ENCODE measurements at places on chromosomes 3 and 15. TPM values are rescaled to one million over a fixed set of nuclear protein-coding genes. Genes with fewer than 3 reads are reported as not detected.

DNA sequence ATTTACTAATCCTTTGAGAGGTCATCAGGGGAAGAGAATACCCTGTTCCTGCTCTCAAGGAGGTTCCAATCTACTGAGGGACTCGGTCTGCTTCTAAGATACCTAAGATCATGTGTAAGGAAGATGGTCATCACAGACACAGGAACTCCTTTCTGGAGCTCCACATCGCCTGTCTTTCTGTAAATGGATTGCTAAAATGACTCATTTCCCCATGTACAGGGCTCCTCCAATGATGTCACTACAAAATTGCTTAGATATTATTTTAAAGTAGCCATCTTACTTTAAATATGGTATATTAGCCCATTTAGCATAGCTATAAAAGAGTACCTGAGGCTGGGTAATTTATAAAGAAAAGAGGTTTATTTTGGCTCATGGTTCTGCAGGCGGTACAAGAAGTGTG is 206.1 kb upstream of the PROK2 start:
- no peak for DNase-seq

DNA sequence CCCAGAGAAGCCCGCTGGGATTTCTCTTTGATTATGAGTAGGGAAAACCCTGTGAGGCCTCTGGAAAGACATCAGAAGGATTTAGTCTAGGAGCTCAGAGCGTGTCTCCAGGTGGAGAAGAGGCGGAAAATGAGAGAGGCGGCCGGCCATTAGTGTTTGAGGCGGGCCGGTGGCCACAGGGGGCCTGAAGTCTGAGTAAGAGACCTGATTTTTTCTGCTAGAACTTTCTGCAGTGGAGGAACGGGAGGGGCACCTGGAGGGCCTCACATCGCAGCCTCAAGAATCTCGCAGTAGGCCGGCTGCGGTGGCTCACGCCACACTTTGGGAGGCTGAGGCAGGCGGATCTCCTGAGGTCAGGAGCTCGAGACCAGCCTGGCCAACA is 28.5 kb downstream of the KLHDC8B start:
- no peak for DNase-seq

DNA sequence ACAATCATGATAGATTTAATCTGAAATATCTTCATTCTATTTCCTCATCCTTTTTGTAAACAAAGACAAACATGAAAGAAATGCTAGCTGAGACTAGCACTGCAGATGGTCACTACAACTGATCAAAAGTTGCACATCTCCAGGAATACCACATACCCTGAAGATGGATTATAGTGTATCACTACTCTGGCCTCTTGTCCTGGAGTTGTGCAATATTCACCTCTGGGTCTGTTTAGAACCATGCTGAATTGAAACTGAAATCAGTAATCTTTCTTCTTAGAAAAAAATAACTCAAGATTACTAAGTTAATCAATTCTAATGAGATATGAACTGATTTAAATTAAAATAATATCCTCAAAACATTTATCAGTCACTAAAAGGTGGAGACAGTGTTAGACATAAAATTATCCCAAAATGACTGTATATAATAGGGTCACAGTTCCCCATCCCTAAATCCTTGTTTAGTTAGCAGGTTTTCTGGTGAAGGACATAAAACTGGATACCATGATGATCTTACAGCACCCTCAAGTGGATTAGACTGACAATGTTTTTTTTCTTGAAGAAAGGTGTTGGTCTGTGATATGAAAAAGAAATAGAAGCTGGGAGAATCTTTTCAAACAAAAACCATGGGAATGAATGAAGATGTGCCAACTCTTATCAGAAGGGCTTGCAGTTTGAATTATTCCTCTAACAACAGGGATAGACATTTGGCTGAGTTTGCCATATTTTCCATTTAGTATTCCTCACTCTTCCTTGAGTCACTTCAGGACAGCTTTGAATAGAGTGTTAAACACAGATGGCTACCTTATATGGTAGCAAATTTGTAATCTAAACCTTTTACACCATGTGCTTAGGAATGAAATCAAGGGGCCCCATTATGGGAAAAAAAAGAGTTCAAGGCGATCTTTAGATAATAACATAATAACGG is 7.1 kb upstream of the TTC14 start:
- peak; percentile 59 for DNase-seq

MAGEL2 gene
- total RNA-seq: 0.08 TPM

FBXO40 gene
- not detected for total RNA-seq

DNA sequence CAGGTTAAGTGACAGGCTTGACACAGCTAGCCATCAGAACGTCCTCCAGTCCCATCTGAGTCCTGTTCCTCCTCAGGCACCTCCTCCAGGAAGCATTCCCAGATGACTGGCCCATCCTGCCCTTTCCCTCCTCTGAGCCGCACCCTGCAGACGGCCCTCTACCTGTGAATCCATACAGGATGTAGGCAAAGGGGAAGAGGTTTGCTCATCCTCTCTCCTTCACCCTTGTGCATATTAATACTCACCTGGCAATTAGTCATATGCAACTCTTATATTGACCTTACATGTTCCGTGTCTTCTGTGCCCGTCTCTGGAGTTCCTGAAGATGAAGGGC is 61.9 kb downstream of the SMAD3 start:
- no peak for DNase-seq

CCDC12 gene
- total RNA-seq: 28.0 TPM

LTK gene
- total RNA-seq: 0.19 TPM

GRCh38 chr15:80403712-80404056 is 498 bp upstream of the ARNT2 start:
- DNase-seq: no peak

GRCh38 chr3:19107719-19108118 is 40.6 kb upstream of the KCNH8 start:
- no peak for DNase-seq

CCRL2 gene
- not detected for total RNA-seq

DNA sequence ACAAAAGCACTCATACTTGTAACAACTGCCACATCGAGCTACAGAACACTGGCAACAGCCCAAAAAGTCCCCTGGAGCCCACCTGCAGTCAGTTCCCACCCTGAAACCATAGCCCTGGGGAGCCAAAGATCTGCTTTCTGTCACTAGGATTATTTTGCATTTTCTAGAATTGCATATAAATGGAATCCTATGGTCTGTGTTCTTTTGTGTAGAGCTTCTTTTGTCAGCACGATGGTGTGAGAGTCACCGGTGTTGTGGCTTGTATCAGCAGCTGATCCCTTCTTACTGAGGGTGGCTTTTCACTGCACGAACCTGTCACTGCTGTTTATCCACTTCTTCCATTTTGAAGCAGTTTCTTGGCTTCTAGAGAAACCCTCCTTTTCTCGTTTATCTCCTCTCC is 60.1 kb upstream of the PRR23E start:
- DNase-seq: no peak

- no peak for DNase-seq
These were observed 517 bp downstream of the TMA7 start for GRCh38 chr3:48440590-48440958.

MFGE8 gene
- total RNA-seq: 899 TPM
